Skin of body (tissue), 3 donors: ENCODE measurements at places on chromosomes 1 and 21. TPM values are rescaled to one million over a fixed set of nuclear protein-coding genes. Genes with fewer than 3 reads are reported as not detected.

Gene SPRR2A
- total RNA-seq, result 1.6 TPM

Gene HFM1
- 2.4 TPM for total RNA-seq

Gene RASSF5
- total RNA-seq, result 9.3 TPM

Gene ERG
- 11.9 TPM for total RNA-seq
